ENCODE measurements at places on chromosomes 11 and 22. TPM values are rescaled to one million over a fixed set of nuclear protein-coding genes. Genes with fewer than 3 reads are reported as not detected.

The RCOR2 gene
- total RNA-seq = 0.74 TPM

The KDM4D gene
- total RNA-seq = 1.3 TPM

The OSBP gene
- total RNA-seq = 41.6 TPM

The RAG2 gene
- total RNA-seq = not detected

The OR52I1 gene
- not detected for total RNA-seq

The PI4KA gene
- total RNA-seq = 100 TPM

The ANKK1 gene
- 1.9 TPM for total RNA-seq

The CRYBB3 gene
- total RNA-seq = 0.71 TPM

The NXPE2 gene
- not detected for total RNA-seq

The MYOD1 gene
- total RNA-seq = not detected

The USP2 gene
- 0.83 TPM for total RNA-seq

The MS4A2 gene
- total RNA-seq = not detected

The OR51E2 gene
- total RNA-seq = not detected

The MYRF gene
- total RNA-seq = 3.4 TPM

The SEPTIN5 gene
- not detected for total RNA-seq

DNA sequence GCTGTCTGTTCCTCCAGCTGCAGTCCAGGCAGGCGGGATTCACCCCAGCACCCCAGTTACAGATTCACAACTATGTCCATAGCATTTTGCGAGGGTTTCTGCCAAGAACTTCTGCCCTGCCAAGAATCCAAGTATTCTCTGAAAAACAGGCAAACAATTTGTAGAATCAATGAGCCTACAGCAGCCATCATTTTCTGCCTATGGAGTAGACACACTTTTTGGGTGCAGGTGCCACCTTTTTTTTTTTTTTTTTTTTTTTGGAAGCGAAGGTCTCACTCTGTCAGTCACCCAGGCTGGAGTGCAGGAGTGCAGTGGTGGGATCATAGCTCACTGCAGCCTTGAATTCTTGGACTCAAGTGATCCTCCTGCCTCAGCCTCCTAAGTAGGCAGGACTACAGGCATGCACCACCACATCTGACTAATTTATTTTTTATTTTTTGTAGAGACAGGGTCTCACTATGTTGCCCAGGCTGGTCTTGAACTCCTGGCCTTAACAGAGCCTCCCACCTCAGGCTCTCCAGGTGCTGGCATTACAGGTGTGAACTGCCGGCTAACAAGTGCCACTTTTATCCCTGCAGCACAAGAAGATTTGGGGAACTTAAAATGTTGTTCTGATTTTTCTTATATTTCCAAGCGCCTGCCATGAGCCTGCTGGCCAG, 195.1 kb downstream of the SNX19 start:
- DNase-seq = no peak

DNA sequence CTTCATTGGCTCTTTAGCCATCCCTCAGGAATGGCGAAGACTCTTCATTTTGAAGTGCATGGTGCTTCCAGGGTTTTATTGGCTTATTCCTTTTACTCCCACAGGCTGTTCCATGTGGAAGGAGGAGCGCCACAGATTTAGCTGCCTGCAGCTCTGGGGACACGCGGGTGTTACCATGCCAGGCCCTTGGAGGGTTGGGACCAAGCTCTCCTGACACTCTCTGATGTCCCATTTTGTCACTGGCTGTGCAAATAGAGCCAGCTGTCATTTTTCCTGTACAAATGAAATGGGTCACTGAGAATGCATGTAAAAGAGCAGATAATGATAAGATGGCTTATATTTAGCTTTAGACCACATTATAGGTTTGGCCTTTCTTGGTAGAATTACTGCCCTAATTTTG, 9.2 kb downstream of the THYN1 start:
- DNase-seq = no peak

DNA sequence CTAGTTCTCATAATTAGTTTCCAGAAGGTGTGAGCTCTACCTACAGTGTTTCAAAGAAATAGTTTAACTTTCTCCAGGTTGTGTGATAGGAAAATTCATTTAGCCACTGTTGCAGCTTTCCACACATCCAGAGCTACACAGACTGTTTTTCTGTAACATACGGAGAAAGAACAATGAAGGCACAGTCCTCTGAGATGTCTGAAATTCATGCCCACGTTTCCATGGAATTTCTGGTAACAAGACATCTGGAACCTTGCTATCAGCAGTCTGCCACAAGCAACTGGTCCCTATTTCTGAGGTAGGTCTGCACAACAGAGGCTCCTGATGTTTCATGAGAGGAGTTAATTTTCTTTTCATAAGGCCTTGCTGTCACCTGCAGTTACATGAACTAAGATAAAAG, 273.3 kb upstream of the C11orf87 start:
- DNase-seq = no peak

- DNase-seq = no peak
These were observed 22.2 kb downstream of the HPS5 start for GRCh38 chr11:18299721-18300120.

- DNase-seq = no peak
These were observed 20.3 kb upstream of the CABP2 start for GRCh38 chr11:67543585-67543984.

- no peak for DNase-seq
These were observed 18.6 kb downstream of the CREB3L1 start for GRCh38 chr11:46296059-46296527.

DNA sequence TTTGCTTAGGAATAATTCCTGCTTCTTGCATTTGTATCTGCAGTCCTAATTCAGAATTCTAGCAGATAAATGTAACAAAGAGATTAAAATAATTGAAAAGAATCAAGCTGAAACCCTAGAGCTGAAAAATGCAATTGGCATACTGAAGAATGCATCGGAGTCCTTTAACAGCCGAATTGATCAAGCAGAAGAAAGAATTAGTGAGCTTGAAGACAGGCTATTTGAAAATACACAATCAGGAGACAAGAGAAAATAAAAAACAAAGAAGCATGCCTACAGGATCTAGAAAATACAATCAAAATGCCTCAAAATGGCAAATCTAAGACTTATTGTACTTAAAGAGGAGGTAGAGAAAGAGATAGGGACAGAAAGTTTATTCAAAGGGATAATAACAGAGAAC, 8.2 kb downstream of the TREH start:
- DNase-seq = no peak

GRCh38 chr11:21794306-21794705, 398.6 kb upstream of the ANO5 start:
- DNase-seq = no peak

DNA sequence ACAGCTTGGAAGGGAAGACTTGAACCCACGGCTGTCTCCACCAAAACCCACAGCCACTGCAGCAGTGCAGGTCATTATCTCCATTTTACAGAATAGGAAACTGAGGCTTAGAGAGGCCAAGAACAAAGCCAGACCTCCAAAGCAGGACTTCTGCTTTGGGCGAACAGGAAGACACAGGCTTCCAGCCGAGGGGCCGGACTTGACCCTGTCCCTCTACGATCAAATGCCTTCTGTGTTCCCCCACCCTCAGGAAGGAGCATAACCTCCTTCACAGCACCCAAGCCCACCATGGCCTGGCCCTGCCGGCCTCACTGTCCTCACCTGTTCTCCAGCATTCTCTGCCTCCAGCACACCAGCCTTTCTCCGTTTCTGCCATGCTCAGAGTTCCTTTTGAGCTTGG, 15.8 kb downstream of the IGLL1 start:
- DNase-seq = no peak

- DNase-seq = peak; percentile 40
These were observed 14.9 kb downstream of the DCPS start for GRCh38 chr11:126318574-126319373.

- no peak for DNase-seq
These were observed 84.0 kb downstream of the GGTLC2 start for GRCh38 chr22:22728382-22728781.

DNA sequence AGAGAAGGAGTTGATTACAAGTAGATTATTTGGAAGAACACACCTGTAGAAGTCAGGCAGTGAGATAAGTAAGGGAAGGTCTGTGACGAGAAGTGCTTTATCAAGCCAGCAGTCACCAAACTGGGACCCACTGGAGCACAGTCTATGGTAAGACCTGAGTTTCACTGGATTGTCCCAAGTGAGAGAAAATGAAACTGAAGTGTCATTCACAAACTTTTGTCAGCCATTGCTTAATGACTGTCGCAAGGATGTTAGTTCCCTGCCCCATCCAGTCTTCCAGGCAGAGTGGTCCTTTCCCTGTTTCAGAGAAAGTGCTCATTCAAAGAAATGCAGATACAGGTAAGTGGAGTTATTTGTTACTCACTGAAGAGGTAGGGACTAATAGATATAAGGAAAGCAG, 728.0 kb upstream of the TENM4 start:
- DNase-seq = no peak

- DNase-seq = no peak
These were observed 69.9 kb downstream of the HORMAD2 start for GRCh38 chr22:30150212-30150611.

DNA sequence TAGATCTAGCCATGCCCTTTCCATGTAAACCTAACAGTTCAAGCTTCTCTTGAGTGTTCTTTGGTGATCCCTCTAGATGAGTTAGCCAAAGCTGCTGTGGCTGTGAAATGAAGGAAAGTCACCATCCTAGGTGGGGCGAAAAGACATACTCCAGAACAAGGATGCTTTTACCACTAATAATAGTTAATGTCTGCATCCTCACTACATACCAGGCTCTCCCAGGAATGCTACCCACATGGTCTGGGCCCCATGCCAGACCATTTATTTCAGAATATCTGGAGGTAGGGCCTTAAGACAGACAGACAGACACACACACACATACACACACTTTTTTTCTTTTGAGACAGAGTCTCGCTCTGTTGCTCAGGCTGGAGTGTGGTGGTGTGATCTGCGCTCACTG, 14.7 kb downstream of the ABTB2 start:
- DNase-seq = no peak

- peak; percentile 23 for DNase-seq
These were observed 14.0 kb downstream of the MYEOV start for GRCh38 chr11:69307871-69308431.

DNA sequence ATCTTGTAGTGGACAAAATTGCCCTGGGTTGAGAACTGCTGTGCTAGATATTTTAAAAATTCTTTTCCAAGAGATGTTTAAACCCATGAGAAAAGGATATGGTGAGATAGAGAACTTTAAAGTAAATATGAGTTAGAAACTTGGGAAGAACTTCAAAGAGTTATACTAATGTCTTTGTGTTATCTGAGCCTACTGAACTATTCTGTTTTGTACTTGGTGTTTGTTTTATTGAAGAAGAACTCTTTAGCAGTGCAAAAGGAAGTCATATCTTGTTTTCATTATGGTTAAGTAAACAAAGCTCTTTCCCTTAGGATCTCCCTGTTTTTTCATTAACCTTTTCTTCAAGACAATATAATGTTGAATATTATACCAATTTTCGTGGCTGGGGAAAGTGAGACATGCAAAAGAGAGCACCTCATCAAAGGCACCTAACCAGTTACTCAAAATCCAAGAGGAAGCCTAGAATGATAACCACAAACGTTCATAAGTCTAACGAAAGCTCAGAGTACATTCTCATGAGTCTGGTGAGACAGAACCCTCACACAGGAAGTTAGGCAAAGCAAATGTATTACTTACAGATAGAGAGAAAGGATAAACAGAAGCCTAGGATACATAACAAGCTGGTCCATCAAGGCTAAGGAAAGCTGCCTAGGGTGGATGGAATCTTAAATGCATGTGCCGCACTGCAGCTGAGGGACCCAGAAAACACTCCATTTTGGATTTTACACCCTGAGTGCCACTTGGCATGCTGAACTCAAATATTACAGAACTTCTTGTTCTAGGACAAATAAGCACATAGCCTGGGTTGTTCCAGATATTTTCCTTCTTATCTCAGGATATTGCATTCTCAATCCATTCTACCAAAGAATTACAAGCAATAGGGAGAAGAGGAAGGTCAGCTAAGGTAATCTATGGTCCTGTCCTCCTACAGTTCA, 112.5 kb upstream of the ANO3 start:
- DNase-seq = no peak

GRCh38 chr11:45576461-45577215, 88.8 kb downstream of the CHST1 start:
- DNase-seq = no peak

GRCh38 chr11:77512092-77512491, 38.2 kb upstream of the PAK1 start:
- DNase-seq = no peak

GRCh38 chr11:12117611-12118010, 7.2 kb downstream of the MICAL2 start:
- no peak for DNase-seq

GRCh38 chr11:30458541-30458940, 127.6 kb downstream of the MPPED2 start:
- DNase-seq = no peak

DNA sequence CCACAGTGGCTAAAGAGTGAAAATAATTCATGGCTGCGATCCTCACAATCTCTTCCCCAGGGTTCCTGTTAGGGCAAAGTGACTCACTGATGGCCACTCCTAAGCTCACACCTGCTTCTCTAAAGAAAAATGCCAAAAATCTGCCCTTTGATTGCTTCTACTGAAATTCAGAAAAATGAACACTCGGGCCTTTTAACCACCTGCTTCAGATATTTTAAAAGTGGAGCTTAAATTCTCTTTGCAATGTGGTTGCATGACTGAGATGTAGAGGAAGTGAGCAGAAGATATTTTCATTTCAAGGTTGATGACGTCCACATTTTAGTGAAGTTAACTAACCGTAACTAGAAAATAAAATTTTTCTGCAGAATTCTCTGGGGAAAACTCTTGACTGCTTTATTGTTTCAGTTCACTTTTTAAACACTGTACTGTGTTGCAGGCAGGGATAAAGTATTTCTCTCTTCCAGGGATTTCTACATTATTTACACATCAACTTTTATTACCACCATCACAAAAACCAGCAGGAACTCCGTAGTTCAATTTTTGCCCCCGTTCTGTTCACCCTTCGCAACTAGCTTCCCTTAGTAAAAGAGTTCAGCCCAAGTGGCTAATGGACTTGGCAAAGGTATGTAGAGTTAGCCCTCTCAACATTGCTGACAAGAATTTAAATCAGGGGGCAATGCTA, 8.5 kb downstream of the RAB30 start:
- DNase-seq = no peak

DNA sequence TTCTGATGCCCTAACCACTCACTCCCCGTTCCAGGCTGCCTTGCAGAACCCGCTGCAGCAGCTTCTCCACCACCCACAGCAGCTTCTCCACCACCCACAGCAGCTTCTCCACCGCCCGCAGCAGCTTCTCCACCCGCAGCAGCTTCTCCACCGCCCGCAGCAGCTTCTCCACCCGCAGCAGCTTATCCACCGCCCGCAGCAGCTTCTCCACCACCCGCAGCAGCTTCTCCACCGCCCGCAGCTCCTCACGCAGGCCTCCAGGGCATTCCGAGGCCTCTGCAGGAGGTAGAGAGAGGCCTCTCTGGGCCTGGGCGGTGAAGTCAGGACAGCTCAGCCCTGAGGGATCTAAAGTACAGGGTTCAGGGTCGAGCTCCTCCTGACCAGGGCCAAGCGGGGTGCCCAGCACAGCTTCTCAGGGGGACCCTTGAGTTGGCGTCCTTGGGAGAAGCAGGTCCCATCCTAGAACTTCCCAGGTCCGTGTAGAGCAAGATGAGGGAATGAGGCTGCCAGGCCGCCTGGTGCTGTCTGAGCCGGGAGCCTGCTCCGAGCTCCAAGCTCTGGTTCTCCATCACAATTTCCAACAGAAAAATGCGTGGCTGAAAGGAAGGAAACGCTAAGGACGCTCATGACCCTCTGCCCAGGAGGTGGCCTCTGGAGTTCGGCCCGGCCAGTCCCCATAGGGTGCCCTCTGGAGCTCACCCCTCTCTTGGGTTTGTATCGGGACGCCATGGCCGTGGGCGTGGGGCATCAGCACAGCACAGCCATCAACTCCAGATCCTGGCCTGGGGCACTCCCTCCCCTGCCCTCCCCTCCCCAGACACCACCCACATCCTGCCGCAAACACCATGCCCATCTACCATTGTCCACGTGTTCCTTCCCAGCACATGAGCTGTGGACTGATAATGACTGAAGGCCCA, 528.6 kb downstream of the BRD1 start:
- DNase-seq = no peak
